ENCODE measurements at places on chromosomes 4 and X.

- DNase-seq: no peak
These were observed 33.3 kb upstream of the DSPP start for GRCh38 chr4:87574996-87575395.

GRCh38 chr4:70874268-70875156 is 27.7 kb upstream of the MOB1B start:
- no peak for DNase-seq

DNA sequence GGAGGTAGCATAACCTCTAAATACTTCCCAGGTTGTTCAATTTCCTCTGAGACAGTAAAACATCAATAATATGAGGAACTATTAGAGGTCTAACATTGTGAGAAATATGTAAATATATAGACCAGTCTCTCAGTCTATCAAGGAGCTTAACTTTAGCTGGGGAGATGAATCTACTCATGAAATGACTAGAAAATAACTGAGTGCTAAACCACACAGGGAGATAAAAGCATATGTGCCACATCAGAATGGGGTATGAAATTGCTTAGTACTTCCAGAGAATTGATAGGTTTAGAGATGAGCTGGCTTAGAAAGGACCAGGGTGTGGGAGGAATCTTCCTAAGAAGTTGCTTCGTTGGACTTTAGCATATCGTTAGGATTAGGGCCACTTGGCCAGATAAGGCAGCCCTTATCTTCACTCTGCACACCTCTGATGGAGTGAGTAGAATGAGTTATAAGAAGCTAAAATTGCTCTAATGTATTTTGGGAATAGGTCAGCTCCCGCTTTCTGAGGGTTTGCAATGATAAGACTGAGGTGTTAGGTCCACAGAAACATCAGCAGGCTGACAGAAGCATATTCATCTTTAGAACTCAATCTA is 299.2 kb downstream of the UNC5C start:
- no peak for DNase-seq

DNA sequence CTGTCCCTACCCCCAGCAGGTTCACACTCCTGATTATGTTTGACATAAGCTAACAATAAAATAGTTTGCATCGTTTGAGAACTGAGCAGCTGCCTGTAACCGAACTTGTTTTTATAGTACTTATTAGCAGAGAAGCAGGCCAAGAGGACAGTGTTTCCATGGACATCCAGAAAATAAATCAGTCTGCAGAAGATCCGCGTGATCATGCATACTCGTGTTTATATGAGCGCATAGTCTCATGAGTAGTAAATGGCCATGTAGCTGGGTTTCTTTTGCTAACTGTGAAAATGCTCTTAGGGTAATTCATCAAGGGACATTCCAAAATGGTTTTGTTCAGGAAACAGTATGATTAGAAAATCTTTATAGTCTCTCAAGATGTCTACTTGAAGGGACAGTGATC is 289.2 kb downstream of the DCTD start:
- DNase-seq: no peak

- no peak for DNase-seq
These were observed 66.0 kb upstream of the PHOX2B start for GRCh38 chr4:41814565-41814964.

GRCh38 chrX:71618303-71618721 is at the start of gene CXCR3:
CXCR3 (minus strand) TSS chrX:71618511; CDS start chrX:71618449, 62 bp downstream.
- DNase-seq: no peak

DNA sequence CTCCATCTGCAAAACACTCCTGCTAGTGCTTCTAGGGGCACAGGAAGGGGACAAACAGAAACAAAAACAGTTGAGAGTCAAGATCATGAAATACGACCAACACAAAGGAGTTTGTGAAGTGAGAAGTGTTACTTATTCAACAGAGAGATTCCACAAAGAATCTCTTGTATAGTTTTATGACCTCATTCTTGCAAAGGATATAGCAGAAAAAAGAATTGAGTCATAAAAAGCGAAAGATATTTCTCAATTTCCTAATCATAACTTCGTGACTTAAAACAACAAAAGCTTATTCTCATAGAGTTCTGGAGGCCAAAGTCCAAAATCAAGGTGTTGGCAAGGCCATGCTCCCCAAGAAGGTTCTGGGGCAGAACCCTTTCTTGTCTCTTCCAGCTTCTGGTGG is 40.7 kb downstream of the TIGD4 start:
- DNase-seq: no peak

Measured in retinal pigment epithelial cell (primary cell).